ENCODE measurements at places on chromosomes 5 and 9.

DNA sequence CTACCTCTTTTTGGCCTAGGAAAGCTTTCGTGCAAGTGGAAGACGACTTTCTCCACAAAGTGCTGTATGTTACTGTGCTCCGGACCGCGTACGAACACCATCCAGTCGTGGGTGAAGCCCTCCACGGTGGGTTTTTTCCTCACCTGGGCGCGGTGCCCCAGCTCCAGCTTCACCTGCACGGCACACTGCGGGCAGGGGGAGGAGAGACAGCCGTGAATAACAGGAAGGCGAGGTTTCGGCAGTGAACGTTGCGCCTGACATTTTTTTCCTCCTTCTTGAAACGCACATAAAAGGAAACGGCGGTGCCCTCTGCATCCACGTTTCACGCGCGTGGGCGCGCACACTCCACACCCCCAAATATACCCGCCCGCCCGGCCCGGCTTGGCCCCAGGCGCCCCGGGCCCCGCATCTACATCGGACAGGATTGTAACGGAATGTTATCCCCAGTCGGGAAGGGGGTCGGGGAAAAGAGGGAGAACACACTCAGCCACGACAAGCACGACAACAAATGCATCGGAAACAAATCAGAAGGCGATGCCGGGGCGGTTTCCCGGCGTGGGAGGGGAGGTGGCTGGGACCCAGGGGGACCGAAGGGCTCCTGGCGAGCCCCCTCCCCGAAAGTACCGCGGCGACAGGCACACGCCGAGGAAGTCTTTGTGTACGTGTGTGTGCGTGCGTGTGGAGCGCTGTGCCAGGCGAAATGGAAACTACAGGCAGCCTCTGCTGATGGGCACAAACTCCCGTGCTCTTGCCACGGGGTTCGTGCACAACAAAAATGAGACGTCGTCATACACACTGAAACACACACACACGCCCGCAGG, 1.4 kb downstream of the MLLT3 start:
- DNase-seq = peak; percentile 40

DNA sequence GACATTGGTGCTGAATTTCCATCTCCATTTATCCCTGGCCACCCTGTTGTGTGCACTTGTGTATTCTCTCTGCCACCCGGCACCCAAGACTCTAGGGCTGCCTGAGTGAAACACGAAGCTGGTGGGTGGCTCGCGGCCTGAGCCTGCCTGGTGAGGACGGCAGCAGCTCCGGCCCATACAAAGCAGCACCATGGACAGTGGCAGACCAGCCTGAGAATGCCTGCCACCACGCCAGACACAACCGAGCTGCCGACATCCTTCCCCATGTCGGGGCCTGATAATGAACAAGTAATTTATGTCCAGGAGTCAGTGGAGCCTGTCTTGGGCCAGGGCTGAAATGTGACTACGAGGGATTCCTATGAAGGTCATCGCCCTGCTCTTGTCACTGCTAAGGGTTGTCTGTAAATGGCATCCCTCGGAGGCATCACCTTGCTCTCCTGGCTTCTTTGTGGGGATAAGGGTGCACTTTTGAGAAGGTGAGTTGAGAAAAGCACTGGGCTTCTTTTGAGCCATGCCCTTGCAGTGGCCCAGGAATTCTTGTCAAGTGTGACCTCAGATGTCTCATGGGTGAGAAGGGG, 175.7 kb downstream of the MELK start:
- no peak for DNase-seq

DNA sequence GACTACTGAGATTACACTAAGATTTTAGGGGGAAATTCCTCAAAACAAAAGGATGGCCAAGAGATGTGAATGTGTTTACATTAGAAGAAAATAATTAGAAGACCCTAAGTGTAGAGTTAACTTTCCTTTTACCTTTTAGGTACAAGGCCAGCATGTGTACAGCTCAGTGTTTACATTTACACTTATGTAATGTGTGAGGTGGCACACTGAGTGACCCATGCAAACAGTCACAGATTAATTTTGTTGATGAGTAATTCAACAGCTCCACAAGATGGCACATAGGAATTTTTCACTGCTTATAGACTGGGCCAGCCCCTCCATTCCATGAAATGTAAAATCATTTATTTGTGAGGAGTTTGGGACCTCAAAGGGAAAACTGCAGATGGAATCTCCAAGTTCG, 90.1 kb upstream of the SLC12A2 start:
- DNase-seq = no peak

GRCh38 chr5:132076983-132077382, 3.4 kb downstream of the CSF2 start:
- no peak for DNase-seq

- DNase-seq = no peak
Observed at GRCh38 chr9:2697492-2697891, 19.8 kb upstream of the KCNV2 start.

DNA sequence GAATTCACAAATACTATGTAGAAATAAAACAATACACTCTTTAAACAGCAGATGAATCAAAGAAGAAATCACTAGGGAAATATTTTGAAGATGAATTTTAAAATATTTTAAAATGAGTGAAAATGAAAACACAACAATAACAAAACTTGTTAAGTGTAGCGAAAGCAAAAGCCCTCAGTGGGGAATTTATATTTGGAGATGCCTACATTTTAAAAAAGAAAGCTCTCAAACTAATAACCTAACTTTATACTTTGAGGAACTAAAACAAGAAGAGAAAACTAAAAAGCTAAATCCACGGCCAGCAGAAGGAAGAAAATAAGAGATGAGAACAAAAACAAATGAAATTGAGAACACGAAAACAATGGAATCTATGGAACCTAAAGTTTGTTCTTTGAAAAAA, 22.7 kb downstream of the SPDL1 start:
- no peak for DNase-seq

DNA sequence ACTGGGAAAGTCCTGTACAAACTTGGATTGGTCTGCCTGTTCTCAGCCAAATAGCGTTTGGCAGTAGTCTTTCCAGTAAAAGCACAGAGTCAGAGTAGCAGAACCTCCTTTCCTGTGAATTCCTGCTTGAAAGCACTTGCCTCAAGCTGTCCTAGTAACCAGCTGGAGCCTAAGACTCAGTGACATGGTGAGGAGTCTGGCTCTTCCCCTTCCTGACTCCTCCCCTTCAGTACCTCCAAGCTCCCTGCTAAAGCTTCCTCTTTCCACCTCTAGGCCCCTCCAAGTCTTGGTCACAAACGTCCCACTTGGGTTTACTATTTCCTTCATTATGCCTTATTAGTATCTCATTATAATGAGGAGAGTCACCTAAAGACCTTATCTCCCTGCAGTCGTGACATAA, 21.4 kb upstream of the FAM81B start:
- no peak for DNase-seq

- no peak for DNase-seq
Observed at GRCh38 chr5:175467983-175468690, 10.2 kb upstream of the SFXN1 start.

GRCh38 chr5:44536650-44537260, 147.5 kb upstream of the FGF10 start:
- no peak for DNase-seq

DNA sequence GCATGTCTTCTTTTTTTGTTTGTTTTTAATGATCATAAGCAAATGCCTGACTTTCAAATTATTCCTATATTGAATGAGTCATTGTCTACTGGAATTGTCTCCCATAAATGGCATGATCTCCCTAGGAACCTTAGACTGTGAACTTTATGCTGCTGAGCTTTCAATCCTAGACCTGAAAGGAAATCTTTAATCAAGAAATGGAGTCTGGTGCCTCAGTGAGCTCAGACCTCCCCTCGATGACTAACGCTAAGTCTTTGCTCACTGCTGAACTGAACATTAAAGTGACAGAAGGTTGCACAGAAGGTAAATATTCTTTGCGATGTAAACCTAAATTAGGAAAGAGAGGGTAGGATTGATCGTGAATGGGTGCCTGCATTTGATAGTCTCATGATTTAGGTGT, 745.2 kb upstream of the WWC1 start:
- DNase-seq = no peak

GRCh38 chr5:169670769-169671525, 33.9 kb downstream of the DOCK2 start:
- peak; percentile 58 for DNase-seq

GRCh38 chr5:127601601-127602000, 47.3 kb upstream of the CTXN3 start:
- no peak for DNase-seq

GRCh38 chr5:110854200-110854599, 115.4 kb downstream of the SLC25A46 start:
- no peak for DNase-seq

DNA sequence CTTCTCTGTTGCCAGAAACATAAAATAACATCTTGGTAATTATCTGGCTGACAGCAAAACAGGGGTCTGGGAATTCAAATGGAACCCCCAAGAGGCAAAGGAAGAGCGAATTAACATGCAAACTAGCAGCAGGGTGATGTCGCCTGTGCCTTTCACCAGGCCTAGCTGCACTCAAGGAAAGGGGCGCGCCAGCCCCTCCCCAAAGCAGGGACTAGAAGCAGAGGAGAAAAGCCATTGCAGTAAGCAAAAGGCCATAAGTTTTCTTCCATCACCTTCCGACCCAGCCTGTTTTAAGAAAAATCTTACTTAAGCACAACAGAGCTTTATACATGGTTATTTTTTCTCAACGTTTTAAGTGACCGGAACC, 539 bp downstream of the POC5 start:
- no peak for DNase-seq

DNA sequence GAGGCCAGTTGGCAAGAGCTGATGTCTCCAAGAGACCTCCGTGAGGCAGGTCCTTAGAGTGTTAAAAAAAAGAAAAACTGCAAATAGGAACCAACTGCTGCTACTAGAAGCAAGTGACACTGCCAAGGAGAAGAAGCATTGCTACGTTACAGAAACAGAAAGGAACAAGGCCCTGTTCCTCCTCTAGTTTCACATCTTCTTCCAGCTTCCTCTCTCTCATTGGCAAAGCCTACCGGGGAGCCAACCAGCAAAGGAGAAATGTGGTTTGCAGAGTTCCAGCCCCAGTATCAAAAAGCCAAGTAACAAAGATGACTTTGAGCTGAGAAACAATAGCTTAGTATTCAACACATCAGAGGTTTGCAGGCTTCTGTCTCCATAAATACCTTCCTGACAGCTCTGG, 145.9 kb downstream of the PRELID2 start:
- DNase-seq = no peak

- DNase-seq = no peak
Observed at GRCh38 chr5:123515904-123516303, 3.9 kb downstream of the CSNK1G3 start.

DNA sequence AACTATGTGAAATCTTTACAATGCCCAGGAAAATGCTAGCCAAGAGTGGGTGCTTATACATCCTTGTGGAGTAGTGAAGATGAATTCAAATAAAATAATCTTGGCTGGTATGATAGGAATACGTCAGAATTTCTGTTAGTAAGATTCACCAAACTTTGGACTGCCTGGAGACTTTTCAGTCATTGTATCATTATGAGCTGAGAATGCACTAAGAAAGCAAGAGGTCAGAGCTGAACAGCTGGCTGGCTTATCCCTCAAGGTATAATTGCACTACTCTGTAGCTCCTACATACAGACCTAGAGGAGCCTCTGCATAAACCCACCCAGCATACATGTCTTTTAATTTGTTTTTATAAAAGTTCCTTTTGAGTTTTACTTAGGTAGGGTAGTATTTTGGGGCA, 568.5 kb upstream of the RIOK2 start:
- no peak for DNase-seq

DNA sequence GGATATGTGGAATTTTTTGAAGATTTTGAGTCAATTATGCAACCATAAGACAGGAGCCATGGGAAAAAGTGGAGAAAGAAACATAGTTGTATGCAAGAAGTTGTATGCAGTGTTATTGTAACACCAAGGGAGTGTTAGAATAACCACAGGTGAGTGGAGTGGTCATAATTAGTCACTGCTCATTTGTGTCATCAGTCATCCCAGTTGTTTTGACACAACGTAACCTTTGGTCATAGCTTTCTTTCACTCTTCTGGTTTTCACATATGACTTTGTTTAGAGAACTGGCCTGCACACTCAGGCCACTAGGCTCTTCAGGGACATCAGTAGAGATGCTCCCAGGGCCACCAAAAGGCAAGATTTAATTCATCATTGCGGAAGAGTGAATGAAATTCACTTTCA, 158.7 kb upstream of the HMHB1 start:
- no peak for DNase-seq

GRCh38 chr9:4489919-4490704, at the start of gene SLC1A1:
SLC1A1 (plus strand) TSS chr9:4490468; CDS start chr9:4490680, 212 bp downstream.
- no peak for DNase-seq

DNA sequence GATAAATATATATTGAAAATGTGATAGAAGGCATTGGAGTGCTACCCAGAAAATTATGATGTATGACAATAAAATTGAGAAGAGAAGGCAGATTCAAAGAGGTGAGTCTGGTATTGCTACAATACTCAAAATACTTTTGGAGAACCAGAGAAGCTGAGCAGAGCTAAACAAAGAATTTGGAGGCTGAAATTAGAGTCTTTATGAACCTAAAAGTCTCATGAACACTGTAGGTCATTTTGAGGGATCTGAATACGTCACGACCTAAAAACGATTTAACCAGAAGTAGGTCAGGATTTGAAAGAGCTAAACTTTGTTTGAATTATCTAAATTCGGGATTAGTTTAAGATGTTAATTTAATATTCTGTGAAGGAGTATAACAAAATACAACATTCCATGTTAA, 182.4 kb upstream of the CDH9 start:
- DNase-seq = no peak

- DNase-seq = no peak
Observed at GRCh38 chr5:145898171-145898570, 25.4 kb upstream of the GRXCR2 start.

GRCh38 chr5:99320436-99320835, 391.6 kb upstream of the CHD1 start:
- no peak for DNase-seq

- DNase-seq = no peak
Observed at GRCh38 chr5:77748160-77748559, 28.0 kb downstream of the TBCA start.

DNA sequence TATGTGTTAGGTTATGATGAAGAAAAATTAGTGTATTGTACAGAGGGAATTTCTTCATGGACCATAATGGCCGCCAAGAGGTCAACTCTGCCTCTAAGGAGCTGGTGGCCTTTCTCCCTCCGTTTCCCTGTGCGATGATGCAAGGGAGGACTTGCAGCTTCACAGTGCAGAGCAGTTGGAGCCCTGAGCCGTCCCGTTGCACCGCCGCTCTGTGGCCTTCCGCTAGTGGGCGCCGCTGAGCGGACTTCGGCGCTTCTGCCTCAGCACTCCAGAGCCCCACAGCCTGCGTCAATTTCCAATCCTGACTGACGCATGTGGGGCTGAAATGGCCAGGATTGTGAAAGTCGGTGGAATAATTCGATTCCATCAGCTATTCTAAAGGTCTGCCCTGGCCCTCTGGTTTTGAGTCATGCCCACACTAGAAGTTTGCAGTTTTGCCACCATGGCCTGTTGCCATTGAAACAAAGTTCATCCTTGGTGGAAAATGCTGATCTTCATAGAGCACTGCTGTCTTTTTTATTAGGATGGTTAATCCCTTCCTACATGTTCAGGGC, 22.7 kb upstream of the LECT2 start:
- DNase-seq = no peak

GRCh38 chr9:122444041-122444733, 33.5 kb downstream of the OR1J1 start:
- no peak for DNase-seq

Measured in activated T-helper 1 cell treated with anti-CD3 and anti-CD28 coated beads, Interleukin-12 subunit alpha, Interleukin-12 subunit beta, Interleukin-2, Interleukin-4 antibody, amounts not matched to agents 30 ng/mL and 10 ng/mL and 1 ng/mL, durations not matched to agents 14 hours and 24 hours and 36 hours (primary cell).